B cell (primary cell): ENCODE measurements at places on chromosomes 3 and 15.

DNA sequence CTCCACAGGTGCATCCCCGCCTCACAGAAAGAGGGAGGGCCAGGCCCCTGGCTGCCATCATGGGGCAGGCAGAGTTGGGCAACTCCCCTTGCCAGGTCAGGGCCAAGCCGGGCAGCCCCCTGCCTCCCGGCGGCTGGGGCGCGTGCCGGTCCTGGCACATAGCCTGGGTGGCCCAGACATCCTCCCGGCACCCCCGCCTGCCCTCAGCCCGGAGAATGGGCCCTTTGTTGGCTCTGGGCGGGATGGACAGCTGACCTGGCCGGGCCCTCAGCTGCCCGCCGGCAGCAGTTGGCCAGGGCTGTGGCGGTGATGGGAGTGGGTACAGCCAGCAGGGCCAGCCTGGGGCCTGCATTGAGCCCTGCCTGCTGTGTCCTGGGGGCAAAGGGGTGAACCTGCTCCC lies 16.5 kb downstream of the PLXNA1 start:
- no peak for DNase-seq

- no peak for DNase-seq
Observed at GRCh38 chr15:49380912-49381311, 42.1 kb upstream of the FGF7 start.

GRCh38 chr3:24734019-24734418 lies 239.4 kb upstream of the THRB start:
- DNase-seq = no peak

DNA sequence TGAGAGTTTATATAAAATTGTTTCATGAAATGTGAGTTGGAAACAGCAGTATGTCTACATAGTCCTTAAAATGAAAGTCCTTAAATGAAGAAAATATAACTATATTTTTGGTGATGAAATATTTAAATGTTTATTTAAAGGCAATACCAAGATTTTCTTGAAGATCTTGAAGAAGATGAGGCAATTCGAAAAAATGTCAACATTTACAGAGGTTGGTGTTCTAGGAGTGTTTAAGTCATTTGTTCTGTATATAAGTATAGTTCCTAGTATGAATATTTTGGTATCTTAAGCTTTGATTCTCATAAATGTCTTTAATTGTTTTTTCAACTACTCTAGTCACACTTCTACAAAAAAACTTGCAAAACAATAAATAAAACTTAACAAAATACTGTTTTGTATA lies 29.0 kb downstream of the NMD3 start:
- no peak for DNase-seq

- peak; percentile 31 for DNase-seq
Observed at GRCh38 chr3:184757022-184757651, 45.3 kb upstream of the MAGEF1 start.

DNA sequence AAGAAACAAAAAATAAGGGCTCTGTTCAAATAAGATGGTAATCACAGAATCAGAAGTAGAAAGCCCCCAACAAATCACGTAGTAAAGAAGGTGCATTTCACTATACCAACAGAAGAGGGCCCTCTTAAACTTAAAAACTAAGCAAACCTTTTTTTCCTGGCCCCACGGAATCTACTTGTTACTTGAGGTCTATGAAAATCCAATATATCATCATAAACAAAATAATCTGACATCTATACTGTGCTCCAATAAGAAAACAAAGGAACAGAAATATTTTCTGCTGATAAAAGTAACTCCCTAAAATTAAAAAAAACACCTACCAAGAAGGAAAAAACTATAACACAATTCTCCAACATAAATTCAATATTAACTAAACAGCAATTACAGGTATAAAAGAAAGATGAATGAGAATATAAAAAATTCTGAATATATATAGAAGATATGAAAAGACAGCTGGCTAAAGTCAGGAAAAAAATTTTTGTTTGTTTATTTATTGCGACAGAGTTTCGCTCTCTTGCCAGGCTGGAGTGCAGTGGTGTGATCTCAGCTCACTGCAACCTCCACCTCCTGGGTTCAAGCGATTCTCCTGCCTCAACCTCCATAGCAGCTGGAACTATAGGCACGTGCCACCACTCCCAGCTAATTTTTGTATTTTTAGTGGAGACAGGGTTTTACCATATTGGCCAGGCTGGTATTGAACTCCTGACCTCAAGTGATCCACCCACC lies 81.8 kb downstream of the CLASP2 start:
- peak; percentile 58 for DNase-seq

DNA sequence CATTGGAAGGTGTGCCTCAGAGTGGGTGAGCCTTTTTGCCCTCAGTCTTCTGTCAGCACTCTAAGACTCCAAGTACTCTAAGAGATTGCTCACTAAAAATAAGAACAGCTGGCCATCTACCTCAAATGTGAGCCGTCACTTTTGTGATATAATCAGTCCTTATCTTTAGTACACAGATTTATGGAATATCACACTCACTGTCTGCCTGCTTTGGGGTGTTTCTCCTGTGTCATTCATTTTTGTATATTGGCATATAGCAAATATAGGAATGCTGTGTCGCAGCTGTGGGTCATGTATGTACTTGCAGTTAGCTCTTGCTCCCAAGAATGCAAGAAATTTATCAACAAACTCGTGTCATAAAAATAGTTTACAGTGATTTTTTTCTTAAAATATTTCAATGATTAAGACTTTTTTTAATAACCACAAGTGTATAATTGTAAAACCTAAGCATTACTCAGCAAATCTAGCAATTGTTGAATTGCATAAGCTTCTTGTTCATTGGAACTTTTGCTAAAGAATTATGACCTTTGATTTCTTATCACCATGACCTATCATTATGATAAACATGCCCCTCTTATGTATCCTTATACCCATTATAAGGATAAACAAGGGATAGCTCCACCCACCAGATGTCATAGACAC lies 18.8 kb downstream of the SETD5 start:
- DNase-seq = no peak

GRCh38 chr15:71639471-71639870 lies 170.9 kb upstream of the NR2E3 start:
- DNase-seq = no peak

DNA sequence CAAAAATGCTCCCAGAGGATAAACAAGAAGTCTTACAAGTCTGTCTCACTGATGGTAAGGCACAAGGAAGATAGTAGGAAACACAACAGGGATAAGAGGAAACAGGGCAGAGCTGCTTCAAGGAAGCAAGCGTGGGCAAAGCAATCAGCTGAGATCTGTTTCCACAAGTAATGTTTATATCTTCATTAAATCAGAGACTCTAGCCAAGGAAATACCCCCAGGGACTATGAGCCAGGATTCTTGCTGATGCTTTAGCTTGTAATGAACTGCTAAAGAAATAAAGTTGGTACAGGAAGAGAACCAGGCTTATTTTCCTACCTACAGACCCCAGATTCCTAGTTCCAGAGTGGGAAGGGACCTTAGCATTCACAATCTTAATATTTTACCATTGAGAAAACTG lies 112.7 kb upstream of the C3orf80 start:
- no peak for DNase-seq

DNA sequence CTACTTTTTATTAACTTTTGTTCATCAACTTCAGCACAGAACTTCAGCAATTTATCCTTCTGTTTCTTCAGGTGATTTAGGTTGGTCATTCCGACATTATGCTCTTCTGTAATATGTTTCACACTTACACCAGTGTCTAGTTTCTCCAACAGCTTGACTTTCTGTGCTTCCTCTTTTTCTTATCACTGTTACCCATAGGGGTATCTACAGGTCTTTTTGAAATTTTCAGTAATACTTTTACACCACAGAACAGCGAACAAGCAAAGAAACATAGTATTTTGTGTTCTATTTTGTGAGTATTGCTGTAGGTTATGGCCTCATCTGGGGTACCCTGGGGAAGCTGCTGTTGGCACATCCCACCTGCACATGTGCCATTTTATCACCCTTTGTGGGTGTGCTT lies 260.7 kb downstream of the NSUN3 start:
- DNase-seq = no peak

DNA sequence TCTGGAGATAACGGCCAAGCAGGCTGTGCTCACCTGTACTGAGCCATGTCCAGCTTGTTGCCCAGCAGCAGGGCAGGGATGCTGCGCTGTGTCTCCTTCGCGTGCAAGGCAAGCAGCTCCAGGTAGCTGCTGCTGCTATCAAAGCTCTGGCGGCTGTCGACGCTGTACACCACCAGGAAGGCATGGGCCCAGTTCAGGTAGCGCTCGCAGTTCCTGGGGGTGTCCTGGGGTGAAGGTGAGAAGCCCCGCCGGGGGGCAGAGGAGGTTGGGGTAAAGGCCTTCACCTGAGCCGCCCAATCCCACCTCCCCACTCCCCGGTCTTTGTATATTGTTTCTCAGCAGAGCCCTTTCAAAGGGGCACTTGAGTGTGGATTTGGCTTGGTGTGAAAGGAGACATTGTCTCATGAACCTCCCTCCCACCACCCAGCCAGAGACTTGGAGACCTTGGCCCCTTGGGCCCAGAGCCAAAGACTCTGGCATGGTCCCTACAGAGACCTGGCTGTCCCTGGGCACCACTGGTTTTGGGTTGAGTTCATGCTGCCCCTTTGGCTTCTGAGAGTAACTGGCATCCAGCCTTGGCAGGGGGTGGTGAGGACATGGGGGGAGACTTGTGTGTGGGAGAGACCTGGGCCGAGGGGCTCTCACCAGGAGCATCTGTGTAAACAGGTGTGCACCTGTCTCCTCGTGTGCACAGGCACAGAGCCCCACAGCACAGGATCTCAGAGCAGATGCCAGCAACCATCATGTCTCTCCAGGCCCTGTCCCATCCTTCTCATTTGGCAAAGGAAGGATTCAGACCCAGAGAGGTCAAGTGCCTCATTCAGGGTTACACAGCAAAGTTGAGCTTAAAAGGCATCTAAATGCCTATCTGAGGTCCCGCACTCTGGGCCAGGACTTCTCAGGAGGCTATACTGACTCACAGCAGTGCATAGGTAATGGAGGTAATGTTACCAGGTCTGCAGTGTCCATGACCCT lies 9.1 kb downstream of the RASL12 start:
- DNase-seq = no peak

DNA sequence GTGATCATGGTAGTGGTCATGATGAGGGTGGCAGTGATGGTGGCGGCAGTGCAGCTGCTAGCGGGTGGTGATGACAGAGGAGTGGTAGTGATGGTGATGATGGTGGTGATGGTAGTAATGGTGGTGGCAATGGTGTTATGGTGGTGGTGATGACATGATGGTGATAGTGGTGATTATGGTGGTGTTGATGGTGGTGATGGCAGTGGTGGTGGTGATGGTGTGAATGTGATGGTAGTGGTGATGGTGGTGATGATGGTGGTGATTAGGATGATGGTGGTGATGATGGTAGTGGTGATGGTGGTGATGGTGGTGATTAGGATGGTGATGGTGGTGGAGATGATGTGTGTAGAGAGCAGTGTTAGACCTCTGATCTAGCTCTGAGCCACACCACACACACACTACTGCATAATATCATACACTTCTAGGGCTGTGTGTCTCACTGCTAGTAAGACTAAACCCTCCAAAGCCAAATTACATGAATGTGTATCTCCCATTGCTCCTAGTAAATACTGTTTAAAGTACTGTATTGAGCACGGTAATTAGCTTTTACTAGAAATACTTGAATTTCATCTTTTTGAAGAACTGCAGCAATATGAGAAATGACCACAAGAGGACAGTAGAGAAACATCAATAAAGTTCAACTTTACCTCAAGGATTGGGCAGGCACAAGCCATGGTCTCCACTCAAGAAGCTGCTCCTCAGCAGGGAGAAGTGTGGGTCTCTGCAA lies 28.8 kb downstream of the TMED3 start:
- peak; percentile 20 for DNase-seq

GRCh38 chr3:43106293-43106628 lies 382 bp upstream of the POMGNT2 start:
- no peak for DNase-seq

DNA sequence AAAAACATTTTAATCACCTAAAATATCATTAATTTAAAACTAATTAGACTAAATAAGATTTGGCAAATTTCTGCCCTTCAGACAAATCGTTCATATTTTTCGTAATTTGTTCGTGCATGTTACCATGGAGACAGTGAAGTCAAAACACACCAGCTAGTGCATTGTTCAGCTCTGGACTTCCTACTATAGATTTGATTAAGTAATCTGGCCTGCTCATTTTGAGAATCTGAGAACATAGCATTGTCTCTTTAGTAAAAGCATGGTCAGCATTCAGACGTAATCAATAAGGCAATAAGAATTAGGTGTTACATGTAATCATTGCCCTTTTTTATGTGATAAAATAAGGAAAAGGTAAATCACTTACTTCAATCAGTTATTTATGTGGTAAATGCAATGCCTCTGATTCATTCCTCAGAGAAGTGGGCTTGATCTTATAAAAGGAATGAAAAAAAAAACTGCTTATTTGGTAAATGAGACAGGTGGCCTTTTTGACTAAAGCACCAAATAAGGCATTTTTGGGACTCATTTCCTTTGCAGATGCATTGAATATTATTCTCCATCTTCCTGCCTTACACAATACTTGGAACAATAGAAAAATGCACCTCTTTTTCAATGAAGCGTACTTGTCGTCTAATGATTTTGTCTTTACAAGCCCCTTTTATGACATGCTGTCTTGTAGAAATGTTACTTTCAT lies 84.5 kb upstream of the FNDC3B start:
- DNase-seq = no peak

GRCh38 chr3:45075821-45076625 lies 49.9 kb downstream of the CLEC3B start:
- no peak for DNase-seq

DNA sequence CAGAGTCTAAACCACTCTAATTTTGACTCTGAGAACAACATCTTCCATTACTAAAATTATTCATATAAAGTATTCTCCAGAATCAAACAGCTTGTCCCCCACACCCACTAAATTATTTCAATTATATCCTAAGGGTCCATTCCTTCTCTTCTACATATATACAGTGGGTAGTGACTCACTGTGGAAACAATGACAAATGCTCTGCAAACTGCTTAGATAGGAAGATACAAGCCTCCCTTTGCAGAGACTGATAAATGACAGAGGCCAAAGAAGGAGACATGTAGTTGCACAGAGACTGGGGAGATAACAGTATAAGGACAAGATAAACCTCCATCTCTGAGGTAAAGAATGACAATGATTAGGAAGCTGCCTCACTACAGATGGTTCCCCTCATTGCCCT lies 1087.4 kb downstream of the AGBL1 start:
- DNase-seq = no peak

GRCh38 chr3:197430934-197431333 lies 124.8 kb downstream of the BDH1 start:
- DNase-seq = no peak

- DNase-seq = no peak
Observed at GRCh38 chr15:99429681-99430081, 136.1 kb upstream of the MEF2A start.

- no peak for DNase-seq
Observed at GRCh38 chr3:101066711-101067129, 73.5 kb upstream of the ABI3BP start.

- no peak for DNase-seq
Observed at GRCh38 chr3:18841422-18842343, 306.6 kb upstream of the KCNH8 start.
